Activated CD4-positive, alpha-beta T cell treated with anti-CD3 and anti-CD28 coated beads, Interleukin-2, amount 50 U/mL, for 1 hour (primary cell): ENCODE measurements at places on chromosomes 2 and 18.

GRCh38 chr18:75391279-75392225 is 36.0 kb downstream of the SMIM21 start:
- no peak for DNase-seq

DNA sequence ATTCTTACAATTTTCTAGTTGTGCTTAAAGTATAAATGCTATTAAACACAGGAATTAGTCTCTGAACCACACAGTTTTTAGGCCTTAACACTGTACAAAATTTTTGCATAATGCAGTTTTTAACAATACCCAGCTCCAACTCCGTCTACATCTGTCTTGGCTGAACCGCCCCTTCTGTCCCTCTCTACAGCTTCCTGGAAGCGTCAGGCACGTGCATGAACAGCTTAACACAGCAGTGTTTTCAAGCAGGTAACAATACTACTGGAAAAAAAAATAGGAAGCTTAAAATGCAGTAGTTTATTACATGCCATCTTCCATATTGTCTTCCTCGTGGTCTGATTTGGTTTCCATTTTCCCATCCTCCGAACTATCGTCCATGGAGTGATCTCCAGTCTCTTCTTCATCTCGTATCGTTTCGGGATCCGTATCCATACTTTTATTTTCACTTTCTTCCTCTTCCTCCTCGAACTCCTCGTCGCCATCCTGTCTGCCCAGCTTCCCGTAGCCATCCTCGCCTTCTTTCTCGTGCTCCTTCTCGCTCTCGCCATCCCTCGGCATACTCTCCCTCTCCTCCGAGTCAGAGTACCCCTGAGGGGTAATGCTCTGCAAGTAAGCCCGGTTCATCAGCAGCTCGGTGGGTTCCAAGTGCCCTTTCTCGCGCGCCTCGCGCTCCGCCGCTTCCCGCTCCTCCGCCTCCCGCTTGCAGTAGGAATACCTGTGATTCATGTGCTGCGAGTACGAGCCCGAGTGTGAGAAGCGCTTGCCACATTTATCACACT is 130.6 kb downstream of the ZEB2 start:
- DNase-seq: no peak

DNA sequence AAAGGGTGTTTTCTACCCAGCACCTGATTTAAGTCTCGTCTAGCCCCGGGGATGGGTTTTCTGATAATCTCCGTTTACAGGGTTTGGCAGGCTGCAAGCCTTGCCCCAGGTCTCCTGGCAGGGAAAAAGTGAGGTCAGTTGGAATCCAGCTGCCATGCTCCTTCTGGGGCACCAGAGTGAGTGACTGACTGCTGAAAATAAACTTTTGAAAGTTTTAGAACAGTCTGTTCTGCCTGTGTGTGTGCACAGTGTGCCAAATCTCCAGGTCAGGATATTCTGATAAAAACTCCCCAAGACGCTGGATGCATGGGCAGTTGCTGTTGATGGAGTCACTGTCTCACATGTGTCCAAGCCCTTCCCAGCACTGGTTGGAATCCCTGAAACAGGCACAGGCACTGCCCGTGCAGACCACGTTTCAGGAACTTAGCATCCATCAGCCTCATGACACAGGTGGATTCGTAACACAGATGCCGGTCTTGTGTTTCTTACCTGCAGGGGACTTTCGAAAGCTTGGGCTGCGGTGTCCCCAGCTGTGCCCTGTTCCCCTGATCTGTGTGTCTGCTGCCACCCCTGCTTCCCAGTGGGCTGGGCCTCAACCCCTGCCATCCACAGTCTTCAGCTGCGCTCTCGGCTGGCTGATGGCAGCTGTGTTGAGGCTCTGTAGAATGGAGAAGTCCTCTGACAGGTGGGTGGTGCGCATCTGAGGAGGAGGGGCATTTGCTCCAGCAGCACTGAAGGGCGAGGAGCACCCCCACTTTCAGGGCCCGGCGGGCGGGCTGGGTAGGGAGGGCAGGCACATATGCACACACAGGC is 65.0 kb downstream of the SH3RF3 start:
- no peak for DNase-seq

GRCh38 chr18:51330148-51330547 is 132.7 kb upstream of the MEX3C start:
- no peak for DNase-seq

DNA sequence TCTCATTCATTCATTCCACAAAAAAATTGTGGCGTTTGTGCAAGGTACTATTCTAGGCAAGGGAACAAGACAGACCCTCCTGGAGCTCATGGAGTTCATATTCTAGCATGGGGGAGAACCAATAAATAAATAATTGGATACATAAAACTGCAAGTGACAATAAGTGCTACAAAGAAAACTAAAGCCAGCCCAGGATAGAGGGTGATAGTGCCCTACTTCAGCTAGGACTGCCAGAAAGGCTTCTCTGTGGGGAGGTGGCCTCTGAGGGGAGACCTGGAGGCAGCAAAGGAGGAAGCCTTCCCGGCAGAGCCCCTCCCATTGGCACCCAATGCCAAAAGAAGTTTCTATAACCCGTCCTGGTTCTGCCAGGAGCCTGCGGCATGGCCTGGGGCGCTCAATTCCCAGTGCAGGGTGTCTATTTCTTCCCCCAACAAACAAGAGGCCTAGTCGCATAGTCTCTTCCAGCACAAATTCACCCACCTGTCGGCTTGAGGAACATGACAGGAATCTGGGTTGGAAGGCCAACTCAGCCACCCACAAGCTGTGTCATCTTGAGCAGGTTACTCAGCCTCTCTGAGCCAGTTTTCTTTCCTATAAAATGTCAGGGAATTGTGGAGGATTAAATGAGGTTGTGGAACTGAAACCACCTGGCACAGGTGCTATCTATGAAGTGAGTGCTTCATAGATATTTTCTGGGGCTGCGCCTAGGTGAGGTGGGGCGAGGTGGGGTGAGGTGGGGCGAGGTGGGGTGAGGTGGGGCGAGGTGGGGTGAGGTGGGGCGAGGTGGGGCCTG is 94.3 kb downstream of the ZFP36L2 start:
- no peak for DNase-seq

- no peak for DNase-seq
Observed at GRCh38 chr18:79248495-79249060, 147.2 kb upstream of the NFATC1 start.
